Right forelimb (tissue), 1 donor: ENCODE measurements at places on chromosomes 3 and 15.
A peak's percentile ranks its signal among the peaks of the same experiment; 100 is the strongest.

DNA sequence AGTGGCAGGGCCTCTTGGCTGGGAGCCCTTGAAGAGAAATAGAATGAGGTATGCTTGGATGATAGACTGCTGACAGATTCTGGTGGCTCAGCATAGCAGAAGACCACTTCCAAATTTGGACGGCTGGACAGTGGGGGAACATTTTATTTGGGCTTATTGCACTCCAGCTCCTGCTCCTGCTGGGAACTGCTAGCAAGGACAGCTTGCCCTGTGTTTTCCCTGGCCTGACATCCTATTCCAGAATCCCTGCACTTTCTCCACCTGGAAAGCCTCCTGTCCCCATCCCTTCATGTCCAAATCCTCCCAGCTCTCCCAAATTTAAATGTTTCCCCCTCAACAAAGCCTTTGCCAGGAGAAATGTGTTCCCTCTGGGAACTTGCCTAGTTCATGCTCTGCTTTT, 9.8 kb upstream of the COLQ start:
- no peak for DNase-seq

DNA sequence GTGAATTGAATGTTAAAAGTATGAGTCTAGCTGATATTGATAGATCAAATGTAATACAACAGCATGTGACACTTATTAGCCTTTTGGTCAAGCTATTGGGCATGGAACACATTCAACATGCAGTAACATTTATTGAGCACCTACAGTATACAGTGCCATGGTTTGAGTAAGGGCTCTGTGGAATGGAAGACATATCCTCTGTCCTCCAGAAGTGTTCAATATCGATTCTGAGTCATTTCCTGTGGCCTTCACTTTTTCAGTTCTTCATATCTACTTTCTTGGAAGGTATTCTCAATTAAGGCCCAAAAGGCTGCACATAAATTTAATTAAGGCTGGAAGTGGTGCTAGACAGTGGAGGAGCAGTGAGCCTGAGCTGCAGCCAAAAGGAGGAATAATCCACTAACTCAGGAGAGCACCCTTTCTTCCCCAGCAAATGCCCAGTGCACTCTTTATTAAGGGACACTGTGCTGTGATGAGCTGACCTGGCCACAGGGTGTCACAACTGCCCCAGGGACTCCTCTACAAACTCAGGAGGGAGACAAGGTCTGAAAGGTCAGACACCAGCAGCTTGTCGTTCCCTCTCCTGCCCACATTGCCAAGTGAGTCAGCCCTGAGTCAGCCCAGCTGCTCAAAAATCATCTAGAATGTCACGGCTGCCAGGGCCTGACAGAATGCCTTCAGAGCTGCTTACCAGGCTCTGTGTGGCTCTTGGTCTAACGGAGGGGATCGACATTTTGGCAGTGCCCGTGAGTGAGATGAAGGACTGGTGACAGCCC, 544.8 kb downstream of the AGBL1 start:
- peak; percentile 66 for DNase-seq

DNA sequence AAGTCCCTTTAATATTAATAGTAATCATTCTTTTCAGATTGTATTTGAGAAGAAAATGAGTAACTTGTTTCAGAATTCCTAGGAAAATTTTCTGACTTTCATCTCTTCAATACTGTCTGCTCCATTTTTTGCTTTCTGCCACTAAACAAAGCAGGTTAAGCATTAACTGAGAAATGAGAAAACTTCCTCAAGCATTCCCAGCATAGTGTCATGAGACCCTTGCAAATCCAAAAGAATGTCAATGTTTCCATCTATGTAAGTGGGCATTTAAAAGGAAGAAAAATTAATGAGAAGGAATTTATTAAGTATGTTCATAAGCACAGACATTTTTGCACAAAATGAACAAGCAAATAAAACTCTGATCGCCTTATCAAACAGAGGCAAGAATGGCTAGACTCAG, 148.0 kb upstream of the STRIT1 start:
- DNase-seq = no peak

DNA sequence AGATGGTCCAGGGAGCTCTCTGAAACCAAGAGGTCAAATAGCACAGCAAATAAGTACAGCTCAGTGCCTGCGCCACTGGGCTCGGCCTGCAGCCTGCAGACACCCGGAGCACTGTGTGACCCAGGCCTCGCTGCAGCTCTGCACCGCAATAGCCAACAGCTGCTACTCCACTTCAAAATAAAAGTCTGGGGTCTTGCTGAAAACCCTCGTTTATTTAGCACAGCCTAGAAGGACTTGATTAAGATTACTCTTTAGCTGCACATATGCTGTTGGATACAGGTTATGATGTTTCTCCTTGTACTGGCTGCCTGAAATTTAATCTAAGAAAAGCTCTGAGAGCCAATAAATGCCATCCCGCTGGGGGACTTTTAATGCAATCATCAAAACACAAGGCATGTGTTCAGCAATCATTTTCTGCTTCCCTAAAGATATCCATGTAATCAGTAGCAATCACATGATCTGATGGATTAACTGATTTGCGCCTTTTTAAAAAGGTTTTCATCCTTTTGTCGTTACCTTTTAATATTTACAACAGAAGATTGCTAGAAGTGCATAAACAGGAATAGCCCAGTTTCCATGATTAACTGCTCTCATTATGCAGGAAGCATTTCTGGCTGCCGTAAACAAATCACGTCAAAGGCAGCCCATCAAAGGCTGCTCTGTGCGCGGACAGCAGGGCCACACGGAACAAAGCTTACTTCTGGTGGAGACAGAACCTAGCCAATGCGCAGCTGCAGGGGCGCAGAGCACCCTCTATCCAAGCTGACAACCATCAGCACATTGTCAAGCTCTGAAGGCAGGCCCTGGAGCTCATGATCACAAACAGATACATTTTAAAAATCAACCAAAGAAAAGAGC, 58.8 kb downstream of the CLASP2 start:
- DNase-seq = peak; percentile 80

DNA sequence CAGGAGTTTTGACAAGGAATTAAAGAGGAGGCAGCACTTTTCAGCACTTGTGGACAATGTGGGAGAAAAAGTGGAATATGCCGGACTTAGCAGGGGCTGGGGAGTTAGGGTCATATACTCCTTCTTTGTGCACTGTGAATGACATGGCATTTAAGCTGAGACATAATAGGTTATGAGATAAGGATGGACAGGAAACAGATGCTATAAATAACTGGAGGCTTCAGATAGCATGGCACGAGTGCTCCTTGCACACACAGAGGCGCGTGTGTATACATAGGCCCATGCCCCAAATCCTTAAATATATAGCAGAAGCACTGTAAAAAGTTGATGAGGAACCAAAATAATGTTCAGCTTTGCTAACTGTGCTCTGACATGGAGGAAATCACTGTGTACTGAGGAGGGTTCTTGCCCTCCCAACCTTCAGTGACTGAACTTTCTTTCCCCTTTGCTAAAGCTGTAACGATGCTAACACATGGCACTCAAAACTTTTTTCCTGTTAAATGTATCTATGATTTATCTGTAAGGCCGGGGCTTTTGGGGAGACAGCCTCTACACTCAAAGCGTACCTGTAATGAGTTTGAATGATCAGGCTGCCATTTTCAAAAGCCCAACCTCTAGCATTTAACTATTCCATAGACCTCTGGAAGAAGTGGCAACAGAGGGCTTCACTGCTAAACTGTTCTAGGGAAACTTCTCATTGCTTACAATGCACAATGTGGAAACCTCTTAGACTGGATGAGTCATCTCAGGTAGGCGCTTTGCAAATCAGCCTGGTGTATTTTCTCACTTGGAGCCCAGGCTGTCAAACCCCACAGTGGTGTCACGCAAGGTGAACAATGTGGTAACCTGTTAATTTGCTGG, 784.6 kb downstream of the NR2F2 start:
- no peak for DNase-seq

DNA sequence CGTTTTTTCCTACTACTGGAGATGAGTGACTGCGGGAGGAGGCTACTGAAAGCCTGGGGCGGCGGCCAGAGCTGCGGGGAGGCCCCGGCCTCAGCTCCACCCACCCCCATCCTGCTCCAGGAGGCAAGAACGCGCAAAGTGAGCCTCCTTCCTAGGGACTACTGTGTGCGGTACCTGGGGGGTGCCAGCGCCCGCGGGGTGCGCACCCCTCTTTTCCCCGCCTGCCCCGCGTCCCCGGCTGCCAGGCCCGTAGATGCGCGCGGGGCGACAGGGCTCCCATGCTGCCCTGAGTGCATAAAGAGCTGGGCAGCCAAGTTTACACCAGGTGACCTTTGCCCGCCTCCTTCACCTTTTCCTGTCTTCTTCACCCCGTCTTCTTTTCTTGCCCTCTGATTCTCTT, 2.5 kb upstream of the USF3 start:
- DNase-seq = no peak

DNA sequence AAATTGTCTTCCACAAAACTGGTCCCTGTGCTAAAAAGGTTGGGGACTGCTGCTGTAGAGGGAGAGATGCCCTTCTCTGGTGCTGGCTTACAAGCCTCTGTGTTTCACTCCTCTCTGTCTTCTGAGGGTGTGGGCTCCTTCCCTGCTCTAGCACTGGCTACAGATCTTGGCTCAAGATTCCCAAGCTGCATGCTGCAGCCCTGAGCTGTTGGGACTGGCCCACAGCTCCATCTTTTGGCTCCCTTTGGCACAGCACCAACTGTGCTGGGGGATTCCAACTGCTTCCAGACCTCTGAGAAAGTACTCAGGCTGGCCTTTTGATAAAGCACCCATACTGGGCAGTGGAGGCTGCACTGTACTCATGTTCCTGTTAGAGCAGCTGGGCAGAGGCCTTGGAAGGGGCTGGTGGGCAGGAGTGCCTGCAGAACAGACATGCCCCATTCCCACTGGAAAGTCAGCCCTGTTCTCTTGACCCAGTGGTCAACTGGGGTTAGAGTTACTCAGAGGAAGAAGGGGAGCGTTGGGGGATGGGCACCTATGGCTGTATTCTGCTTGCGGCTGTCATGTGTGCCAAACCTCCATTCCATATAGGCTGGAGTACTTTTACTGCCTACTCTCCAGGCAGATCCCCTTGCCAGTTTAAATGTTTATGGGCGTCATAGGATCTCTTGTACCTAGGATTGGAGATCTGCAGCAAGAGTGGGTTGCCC, 55.7 kb downstream of the GALK2 start:
- DNase-seq = no peak

GRCh38 chr3:194939949-194940770, 254.5 kb downstream of the FAM43A start:
- DNase-seq = no peak

- DNase-seq = no peak
Measured at GRCh38 chr3:132405609-132406299, 11.5 kb upstream of the DNAJC13 start.

- no peak for DNase-seq
Measured at GRCh38 chr3:17793542-17794195, 51.2 kb upstream of the TBC1D5 start.

DNA sequence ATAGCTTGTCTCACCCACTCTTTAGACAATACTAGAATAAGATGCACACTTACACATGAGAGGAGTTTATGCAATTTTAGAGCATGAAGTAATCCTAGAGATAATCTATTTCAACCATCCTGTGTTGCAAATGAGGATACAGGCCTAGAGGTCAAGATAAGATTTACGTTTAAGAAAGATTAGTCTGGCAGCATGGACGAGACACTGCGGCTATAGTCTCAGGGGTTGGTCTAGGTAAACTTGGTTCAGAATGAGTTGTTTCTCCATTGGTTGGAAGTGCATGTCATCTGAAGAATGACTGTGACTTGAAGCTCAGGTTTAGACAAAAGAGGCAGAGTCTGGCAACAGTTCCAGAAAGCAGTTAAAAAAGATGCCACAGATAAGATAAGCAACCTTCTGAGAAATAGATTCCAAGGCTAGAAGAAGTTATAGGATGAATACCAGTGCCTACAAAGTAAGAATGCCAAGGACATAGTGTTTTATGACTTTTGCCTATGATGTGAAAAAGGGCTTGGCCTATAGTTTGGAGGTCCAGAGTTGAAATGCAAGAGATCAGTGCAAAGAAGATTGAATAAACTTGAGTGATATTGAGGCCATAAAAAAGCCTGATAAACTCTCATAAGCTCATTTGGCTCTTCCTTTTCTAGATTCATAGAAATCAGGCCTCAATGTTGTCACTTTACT, 631.0 kb downstream of the SQOR start:
- DNase-seq = no peak

GRCh38 chr15:92448370-92448769, 54.7 kb downstream of the ST8SIA2 start:
- DNase-seq = no peak

DNA sequence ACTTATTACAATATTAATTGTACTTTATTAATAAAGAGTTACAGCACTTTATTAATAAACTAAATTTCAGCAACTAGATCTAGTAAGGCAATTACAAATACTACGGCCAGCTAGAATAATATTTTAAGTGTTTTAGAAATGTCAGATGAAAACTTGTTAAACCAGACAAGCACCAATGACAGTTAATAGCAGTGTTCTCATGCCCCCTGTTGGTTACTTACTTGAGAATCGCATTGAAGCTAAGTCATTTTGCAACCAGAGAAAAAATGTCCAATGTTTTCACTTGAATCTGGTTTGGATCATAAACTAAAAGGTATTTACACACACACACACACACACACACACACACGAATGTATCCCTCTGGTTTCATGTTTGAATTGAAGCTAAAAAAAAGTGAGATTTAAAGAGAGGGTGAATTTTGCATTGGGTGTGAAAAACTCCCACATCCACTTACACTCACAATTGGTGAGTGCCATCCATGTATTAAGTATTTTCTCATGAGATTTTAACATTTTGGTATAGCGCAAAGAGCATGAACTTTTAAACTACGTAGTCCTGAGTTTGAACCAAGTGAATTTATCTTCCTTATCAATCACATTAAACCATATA, 347.7 kb downstream of the ZBBX start:
- DNase-seq = no peak

DNA sequence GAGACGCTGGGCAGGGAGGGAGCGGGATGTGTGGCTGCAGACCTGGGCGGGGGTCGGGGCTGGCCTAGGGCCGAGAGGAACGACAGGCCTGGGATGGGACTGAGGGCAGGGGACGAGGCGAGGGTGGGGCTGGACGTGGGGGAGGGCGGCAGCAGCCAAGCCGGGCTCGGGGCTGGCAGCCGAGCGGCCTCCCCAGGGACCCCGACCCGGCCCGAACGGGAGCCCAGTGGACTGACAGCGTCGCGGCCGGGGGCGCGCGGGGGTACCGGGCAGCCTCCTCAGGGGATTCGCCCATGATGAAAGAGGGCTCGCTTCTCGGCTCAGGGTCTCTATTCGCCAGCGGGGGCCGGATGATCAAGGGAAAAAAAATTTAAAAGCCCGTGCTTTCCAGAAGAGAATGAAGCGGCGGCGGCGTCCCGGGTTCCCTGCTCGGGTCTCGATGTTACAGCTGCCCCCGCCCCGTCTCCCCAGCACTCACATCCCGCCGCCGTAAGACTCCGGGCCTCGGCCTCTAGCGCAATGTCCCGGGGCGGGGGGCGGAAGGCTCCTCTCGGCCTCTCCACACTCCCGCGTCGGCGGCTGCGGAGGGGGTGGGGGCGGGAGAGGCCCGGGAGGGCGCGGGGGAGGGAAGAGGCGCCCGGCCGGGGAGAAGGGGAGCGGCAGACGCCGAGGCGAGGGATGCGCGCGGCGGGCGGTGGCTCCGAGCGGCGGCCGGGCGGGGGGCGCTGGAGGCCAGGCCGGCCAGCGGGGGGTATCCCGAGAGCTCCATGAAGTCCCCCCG, 4.3 kb downstream of the PTH1R start:
- peak; percentile 70 for DNase-seq
